ENCODE measurements at places on chromosomes 11 and 22.

DNA sequence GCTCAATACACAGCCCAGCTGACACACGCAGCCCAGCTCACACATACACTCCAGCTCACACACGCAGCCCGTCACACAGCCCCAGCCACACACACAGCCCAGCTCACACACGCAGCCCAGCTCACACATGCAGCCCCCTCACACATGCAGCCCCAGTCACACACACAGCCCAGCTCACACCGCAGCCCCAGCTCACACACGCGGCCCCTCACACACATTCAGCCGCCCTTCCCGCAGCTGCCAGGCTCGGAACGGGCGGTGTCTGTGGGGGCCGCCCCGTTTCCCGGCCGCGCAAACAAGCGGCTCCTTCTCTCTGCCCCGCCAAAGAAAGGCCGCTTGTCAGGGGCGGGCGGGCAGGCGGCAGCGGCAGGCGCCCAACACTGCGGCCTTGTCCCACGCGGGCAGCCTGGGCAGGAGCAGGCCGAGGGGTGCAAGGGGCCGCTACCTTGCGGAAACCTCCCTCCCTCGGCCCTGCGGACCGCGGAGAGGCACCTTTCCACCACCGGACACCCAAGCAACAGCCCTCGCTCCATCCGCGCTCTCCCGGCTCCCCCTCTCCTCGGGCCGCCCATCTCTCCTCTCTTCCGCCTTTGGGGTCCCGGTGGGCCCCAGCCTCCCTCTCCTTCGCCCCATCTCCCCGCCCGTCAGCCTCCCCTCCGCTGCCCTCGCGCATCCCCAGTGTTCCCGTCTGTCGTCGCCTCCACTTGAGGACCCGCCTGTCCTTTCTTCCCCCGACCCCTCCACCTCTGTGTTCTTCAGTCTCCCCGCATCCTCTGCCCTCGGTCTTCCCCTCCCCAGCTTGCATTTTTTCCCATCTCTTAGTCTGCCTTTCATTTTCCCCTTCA is 2.2 kb downstream of the PHLDB1 start:
- DNase-seq = no peak

- no peak for DNase-seq
These were observed 243.7 kb downstream of the BRD1 start for GRCh38 chr22:49583886-49584505.

DNA sequence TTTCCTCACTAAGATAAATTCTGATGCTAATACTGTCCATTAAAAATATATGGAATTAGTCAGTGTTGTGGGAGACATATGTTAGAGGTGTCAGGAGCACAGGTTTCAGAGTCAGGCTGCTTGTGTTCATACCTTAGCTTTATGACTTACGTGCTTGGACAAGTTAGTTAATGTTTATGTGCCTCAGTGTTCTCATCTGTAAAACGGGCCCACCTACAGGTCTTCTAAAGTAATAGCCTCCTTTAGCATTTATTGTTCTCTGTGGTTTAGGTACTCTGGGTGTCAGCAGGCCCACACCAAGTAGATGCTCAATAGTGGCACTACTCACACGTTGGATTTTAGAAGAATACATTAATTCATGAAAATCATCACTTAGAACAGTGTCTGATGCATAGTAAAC is 308.7 kb upstream of the ZC3H12C start:
- no peak for DNase-seq

GRCh38 chr11:9821008-9821752 is 157.3 kb downstream of the SWAP70 start:
- no peak for DNase-seq

DNA sequence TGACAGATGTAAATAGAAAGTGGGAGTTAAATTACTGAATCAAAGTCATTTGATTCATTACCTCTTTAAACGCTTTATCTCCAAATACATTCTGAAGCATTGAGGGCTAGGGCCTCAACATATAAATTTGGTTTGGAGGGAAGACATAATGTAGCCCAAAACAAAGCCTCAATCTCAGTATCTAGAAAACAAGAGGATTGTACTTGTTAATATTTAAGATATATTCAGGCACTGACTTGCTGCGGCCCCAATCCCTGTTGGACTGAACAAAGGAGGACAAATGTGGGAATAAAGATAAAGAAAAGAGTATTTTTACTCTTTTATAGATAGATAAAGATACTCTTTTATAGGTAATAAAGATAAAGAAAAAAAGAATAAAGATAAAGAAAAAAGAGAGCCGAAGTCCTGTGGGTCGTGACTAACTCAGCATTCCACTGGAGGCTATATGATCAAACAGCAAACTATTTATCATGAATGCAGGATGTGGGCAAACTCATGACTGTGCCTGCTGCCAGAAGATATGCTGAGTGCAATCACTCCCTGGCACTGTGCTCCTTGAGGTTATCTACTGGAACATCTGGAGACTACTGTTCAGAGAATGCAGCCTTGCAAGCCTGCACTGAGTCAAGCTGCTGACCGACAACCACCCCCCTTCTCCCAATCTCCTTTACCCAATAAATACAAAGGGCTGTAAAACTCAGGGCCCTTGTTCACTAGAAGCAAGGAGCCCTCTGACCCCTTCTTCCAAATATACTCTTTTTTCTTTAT is 6.9 kb downstream of the OR10V1 start:
- DNase-seq = no peak

DNA sequence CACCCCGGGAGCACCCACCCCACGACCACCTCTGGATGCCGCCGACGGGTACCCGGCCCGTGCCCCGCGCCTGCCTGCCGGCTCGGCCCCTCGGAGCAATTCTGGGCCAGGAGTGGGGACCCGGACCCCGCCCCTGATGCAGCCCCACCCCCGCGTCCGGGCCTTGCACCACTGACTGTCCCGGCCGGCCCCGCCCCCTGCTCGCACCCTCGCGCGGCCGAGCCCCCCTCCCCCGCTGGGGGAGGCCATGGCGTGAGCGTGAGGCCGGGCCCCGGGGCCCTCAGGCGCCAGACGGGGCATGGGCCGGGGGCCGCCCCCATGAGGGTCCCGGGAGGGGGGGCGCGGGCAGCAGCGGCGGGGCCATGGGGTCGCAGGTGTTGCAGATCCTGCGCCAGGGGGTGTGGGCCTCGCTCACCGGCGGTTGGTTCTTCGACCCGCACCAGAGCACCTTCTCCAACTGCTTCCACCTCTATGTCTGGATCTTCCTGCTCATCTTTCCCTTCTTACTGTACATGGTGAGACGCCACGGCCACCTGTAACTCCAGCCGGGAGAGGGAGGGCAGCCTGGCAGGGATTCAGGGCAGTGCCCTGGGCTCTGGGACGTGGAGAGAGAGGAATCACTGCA is 486 bp downstream of the PCNX3 start:
- DNase-seq = no peak

Data from neuronal stem cell (in vitro differentiated cells).